ENCODE measurements at places on chromosomes 16 and 17. TPM values are rescaled to one million over a fixed set of nuclear protein-coding genes. Genes with fewer than 3 reads are reported as not detected.
A peak's percentile ranks its signal among the peaks of the same experiment; 100 is the strongest.

MYO1D gene
- total RNA-seq = 0.07 TPM

PYCARD gene
- total RNA-seq = 8.9 TPM

GNGT2 gene
- 0.49 TPM for total RNA-seq

GRCh38 chr17:43373356-43373755, 25.4 kb upstream of the ARL4D start:
- DNase-seq = no peak

- DNase-seq = peak; percentile 87
These were observed 8.7 kb downstream of the ENPP7 start for GRCh38 chr17:79739148-79740062.

DNA sequence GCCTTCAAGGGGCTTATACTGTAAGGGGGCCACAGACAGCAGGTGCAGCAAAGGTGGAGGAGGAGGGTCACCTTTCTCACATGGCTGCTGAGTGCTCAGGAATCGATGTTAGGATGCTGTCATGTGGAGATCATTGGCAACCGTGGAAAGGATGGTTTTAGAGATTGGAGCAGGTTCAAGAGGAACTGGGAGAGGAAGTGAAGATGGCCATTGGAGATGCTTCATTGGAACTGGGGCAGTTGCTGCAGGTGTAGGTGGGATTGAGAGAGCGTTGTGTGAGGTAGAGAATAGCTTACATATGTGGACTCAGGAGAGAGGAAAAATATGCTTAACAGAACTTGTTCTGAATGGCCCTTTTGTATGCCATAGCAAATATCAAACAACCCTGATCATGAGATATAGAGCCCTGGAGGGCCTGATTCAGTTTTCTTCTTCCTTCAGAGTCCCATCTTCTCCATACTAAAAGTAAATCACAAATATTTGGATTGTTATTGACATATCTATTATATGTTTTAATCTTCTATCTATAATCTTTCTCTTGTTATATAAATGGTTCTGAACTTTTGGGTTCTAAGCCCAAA, 40.8 kb downstream of the LDHD start:
- no peak for DNase-seq

DNA sequence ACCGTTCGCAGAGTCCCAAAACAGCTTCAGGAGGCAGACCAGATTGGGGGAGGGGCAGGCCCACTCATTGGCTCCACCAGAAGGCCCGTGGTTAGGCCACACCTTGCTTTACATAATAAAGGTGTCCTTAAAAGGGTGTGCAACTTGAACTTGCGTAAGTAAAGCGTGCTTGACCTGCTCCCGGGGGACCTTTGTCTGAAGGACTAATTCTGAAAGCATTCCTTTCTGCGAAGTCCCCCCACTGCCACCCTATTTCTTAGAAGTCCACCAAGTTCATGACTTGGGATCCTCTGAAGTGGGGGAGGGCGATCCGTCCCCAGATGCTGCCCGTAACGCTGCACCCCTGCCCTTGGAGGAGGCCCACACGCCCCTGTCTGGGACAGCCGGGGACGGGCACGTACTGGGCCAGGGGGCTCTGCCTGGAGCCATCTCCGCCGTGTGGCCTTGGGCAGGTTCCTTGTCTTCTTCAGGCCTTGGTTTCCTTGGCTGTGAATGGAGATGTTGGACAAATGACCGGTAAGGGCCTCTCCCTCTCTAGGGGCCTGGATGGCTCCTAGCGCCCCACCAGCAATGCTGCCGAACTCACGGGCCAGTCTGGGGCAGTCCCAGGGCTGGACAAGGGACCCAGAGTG, 823 bp upstream of the ZNF469 start:
- DNase-seq = no peak

GRCh38 chr16:21071741-21072140, 78.9 kb downstream of the DNAH3 start:
- peak; percentile 58 for DNase-seq

- peak; percentile 24 for DNase-seq
These were observed 2.6 kb upstream of the HOXB8 start for GRCh38 chr17:48617471-48618255.

- no peak for DNase-seq
These were observed 11.7 kb upstream of the SCNN1B start for GRCh38 chr16:23290189-23291062.

- no peak for DNase-seq
These were observed 150.3 kb upstream of the C17orf78 start for GRCh38 chr17:37225465-37225864.

Data from M059J (cell line).